ENCODE measurements at places on chromosomes 5 and 9. TPM values are rescaled to one million over a fixed set of nuclear protein-coding genes. Genes with fewer than 3 reads are reported as not detected.

DNA sequence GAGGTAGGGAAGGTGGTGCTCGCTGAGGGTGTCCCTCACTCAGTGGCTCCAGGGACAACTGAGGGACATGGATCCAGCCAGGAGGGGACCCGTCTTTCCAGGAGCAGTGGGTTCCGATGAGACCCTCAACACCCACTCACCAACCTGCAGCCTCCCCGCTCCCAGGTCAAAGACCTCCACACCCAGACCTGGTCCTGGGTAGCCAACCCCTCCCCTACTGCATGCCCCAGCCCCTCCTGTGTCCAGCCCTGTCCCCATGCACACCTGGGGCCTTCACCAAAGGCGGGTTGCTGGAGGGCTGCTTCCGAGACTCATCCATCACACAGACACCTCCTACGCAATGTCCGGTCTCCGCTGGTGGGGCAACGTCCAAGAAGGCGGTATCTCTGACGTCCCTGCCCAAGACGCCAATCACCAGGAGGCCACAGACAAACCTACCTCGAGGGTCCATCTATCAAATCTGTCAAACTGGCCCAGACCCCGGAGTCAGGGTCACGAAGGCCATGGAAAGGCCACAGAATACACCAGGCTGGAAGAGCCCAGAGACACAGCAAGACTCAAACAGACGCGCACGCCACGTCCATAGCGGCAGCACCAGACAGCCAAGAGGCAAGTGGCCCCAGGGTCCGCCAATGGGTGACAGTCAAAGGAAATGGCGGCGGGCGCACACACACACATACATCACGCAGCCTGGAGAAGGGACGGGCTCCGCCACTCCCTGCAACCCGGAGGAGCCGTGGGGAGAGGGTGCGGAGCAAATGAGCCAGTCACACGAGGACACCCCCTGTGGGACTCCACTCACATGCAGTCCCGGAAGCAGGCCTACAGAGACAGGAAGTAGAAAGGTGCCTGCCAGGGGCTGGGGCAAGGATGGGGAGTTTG, 10.8 kb downstream of the NACC2 start:
- peak; percentile 11 for DNase-seq

- DNase-seq: no peak
Measured at GRCh38 chr5:120771202-120771601, 307.1 kb downstream of the PRR16 start.

The CXCL14 gene
- polyA plus RNA-seq: 1.2 TPM

The SLC6A19 gene
- polyA plus RNA-seq: not detected

GRCh38 chr5:107275333-107275732, 395.4 kb downstream of the EFNA5 start:
- DNase-seq: no peak

- no peak for DNase-seq
Measured at GRCh38 chr5:156534906-156535485, 208.0 kb downstream of the SGCD start.
